ENCODE measurements at places on chromosomes 3 and 15.
A peak's percentile ranks its signal among the peaks of the same experiment; 100 is the strongest.

GRCh38 chr3:131387796-131388489, 6.4 kb downstream of the NUDT16 start:
- DNase-seq: no peak

DNA sequence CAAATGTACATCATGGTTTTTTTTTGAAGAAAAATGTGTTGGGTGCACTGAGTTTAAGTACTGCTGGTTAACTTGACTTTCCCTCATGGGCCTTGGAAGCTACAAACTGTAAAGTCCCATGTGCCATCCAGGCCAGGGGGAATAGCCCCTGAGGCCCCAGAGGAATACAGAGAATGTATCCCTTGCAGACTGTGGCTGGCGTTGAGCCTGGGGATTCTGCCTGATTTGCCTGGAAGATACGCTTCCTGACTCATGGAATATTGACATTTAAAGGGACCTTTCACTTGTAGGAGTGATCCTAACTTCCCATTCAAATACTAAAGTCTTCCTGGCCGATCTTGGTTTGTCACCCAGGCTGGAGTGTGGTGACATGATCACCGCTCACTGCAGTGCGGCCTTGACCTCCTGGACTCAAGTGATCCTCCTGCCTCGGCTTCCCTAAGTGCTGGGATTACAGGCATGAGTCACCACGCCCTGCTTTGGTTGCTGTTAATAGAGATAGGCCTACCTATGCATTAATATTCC, 42.0 kb downstream of the ADAMTSL3 start:
- no peak for DNase-seq

DNA sequence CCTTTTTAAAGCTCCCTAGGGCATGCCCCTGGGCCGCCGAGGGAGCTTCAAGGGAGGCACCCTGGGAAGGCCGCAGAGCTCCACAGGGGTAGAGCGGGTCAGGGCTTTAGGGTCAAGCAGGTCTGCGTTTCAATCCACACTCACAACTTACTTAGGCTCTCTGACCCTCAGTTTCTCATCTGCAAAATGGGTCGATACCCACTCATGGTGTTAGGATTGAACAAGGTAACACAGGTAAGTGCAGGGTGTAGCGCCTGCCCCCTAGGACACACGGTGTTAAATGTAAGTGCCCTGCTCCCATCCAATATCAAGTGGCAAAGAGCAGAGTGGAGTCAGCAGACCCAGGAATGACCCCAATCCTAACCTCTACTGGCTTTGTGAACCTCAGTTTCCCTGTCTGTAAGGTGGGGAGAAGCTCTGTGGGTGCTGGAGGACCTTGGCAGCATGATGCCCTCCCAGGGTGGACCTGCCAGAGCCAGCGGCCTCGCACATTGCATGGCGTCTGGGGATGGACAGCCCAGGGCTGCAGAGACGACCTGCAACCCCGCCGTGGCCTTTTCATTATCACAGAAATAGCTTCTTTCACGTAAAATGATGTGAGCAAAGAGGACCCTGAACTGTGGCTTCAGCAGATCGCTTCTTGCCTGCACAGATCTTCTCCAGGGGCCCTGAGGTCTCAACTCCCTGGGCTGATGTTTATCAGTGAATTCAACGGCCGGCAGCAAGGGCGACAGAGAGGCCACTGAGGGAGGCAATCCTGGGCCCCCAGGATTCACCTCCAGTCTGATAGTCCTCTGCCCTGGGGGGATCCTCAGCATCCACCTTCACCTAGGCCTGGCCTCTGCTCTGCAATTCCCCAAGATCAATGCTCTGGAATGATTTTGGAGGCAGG, 138.5 kb downstream of the CHSY1 start:
- no peak for DNase-seq

DNA sequence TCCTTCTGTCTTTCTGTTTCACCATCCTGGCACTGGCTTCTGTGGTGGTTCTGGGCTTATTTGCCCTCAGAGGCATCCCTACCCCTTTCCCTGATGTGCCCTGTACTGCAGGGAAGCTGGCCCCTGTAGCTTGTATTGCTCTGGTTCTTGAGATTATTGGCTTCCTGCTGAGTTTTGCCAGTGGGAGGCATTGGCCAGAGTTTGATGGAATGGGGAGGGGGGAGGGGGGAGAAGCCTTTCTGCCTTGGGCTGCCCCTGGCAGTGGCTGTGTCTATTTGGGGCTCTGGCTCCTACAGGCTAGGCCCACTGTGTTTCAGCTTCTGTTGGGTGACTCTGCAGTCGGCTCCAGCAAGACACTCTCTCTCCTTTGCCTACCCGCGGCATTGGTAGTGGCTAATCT, 41.6 kb upstream of the SEMA6D start:
- DNase-seq: no peak

DNA sequence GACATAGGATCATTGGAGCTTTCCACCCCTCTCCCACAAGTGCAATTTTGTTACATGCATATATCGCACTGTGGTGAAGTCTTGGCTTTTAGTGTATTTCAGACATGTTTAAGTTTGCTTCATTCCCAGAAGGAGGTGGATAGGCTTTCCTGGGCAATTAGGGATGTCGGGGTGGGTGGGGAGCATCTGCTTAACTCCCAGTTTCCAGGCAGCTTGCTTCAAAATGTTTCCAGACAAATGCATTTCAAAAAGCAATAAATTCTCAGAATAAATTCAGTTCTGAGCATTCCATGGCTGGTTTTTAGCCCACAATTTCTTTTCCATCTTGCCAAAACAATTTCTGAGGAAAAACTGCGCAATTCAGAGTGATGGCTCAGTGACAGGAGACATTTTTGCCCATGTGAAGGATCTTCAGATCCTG, 227.7 kb upstream of the ZPLD1 start:
- no peak for DNase-seq

GRCh38 chr3:43723121-43723734, 32.5 kb downstream of the ABHD5 start:
- no peak for DNase-seq

DNA sequence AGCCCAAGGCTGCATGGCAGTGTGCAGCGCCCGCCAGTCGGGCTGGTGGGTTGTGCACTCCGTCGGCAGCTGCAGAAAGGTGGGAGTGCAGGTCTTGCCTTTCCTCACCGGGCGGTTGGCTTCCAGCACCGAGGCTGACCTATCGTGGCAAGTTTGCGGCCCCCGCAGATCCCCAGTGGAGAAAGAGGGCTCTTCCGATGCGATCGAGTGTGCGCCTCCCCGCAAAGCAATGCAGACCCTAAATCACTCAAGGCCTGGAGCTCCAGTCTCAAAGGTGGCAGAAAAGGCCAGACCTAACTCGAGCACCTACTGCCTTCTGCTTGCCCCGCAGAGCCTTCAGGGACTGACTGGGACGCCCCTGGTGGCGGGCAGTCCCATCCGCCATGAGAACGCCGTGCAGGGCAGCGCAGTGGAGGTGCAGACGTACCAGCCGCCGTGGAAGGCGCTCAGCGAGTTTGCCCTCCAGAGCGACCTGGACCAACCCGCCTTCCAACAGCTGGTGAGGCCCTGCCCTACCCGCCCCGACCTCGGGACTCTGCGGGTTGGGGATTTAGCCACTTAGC, 4.3 kb downstream of the ISL2 start:
- no peak for DNase-seq

- no peak for DNase-seq
Measured at GRCh38 chr15:38559636-38560307, 4.8 kb downstream of the RASGRP1 start.

GRCh38 chr3:186121968-186122367, 13.1 kb upstream of the ETV5 start:
- DNase-seq: no peak

DNA sequence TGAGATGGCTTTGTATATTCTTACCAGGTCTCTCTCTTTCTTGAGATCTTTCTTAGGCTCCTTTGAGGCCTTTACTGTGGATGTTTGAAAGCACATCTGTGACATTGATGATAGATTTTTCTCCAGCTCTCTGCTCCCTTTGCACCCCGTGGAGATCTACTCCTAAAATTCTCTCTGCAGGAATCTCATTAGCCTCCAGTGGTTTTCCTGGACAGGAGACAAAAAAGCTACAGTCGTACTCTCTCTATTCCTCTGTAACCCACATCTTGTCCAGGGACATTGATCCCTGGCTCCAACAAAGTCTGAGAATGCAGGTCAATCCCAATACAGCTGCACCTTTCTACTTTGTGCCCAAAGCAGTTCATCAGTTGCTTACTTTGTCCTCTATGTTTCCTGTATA, 68.2 kb downstream of the RBMS3 start:
- no peak for DNase-seq

- peak; percentile 6 for DNase-seq
Measured at GRCh38 chr15:37136666-37137065, 36.3 kb upstream of the MEIS2 start.

DNA sequence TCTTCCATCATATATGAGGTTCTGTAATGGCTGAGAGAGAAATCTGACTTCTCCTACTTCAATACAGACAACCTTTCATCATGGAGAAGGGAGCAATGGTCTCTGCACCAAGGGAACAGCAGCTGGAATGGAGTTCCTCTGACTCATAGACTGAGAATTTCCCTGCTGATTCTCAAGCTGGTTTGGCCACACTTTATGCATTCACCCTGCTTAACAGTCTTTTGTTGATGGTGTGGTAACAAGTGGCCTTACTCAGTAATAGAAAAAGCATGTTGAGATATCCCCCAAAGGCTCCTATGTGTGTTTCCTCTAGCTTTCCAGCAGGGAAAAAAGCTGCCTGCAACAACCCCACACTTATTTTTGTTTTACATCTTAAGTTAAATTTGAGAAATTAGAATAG, 138.1 kb downstream of the GREM1 start:
- peak; percentile 100 for DNase-seq

DNA sequence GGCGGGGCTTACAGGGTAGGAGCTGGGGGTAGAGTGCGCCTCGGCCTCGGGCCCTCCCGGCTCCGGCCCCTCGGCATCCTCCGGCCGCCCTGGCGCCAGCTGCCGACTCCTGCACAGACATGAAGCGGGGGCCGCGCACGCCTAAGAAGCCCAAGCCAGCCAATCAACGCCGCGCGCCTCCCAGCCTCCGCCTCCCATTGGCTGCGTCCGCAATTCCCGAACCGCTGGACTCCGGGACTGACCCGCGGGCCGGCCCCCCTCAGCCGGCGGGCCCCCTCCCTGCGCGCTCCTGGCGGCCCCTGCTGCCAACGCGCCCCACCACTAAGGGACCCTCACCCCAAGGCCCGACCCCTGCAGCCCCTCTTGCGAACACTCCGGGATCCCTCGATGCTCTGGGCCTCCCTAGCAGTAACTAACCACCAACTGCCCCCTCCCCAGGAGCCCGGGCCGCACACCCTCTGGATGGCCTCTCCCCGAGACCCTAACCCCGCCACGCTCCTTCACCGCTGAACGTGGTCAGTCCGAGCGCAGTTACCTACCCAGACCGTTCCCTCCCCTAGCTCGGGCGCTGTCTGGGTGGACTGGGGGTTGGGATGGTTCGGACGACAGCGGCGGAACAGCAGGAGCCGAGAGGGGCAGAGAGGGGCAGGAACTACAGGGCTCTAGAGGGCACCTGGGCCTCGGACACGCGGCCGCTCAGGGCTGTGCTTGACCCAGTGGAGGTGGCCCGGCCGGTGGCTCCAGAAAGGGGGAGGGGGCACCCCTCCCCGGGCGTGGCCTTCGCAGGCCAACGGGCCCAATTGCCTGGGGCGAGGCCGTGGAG, 5.0 kb downstream of the GATA2 start:
- DNase-seq: peak; percentile 38

DNA sequence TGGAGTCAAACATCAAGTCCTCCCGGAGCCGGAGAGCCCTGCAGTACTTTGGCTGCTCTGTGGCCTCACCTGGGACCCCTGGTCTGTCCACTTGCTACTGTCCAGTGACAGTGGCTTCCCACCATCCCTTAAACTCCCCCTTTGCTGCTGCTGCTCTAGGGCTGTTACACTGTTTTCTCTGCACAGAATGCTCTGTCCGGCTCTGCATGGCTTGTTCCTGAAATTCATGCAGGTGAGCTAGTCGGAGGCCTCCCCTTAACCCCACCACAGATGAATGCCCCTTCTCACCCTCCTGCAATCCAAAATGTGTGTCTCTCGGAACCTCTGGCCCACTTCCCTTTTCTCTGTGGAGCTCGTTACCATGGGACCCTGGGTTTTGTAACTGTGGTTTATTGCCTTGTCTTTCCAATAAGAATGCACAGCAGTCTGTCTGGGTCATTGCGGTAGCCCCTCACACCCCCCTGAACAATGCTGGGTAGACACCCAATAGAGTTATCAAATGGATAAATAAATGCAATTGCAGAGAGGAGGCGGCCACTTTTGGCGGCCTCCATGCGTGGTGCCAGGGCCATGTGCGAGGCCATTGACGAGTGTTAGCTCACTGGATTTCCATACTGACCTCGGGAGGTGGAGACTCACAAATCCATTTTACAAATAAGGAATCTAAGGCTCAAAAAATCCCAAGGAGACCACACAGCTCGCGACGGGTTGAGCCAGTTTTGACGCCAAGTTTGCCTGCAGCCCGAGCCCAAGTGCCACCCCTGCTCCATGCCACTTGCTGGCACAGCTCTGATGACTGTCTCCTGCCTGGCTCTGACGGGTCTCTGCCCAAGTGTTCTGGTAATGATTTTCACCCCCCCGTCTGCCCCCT, 48.5 kb downstream of the RGMA start:
- DNase-seq: no peak

- no peak for DNase-seq
Measured at GRCh38 chr3:197430934-197431333, 124.8 kb downstream of the BDH1 start.

- DNase-seq: no peak
Measured at GRCh38 chr3:196531418-196531817, 16.3 kb upstream of the SMCO1 start.

DNA sequence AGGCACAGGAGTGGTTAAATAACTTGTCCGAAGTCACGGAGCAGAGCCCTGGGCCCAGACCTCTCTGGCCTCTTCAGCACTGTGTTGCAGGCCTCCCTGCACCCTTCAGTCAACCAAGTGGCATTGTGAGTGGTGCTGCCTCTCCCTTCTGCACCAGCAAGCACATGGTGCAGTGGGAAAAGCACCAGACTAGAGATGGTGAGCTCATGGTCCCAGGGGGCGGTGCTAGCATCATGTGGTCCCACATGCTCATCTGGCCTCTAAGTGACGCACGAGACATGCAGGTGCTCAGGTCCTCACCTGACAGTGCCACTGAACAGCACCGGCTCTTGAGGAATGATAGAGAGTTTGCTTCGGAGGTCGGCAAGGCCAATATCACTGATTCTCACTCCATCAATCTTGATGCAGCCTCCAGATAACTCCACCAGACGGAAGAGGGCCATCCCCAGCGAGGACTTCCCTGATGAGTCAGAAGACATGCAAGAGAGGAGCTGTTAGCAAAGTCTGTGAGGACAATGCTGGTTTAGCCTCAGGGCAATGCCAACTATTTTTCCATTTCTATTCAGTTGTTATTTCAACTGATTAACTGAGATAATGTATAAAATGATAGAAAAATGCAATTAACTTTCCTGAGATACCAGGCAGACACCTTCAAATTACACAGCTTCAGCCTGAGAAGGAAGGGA, 53.1 kb upstream of the PARL start:
- no peak for DNase-seq

DNA sequence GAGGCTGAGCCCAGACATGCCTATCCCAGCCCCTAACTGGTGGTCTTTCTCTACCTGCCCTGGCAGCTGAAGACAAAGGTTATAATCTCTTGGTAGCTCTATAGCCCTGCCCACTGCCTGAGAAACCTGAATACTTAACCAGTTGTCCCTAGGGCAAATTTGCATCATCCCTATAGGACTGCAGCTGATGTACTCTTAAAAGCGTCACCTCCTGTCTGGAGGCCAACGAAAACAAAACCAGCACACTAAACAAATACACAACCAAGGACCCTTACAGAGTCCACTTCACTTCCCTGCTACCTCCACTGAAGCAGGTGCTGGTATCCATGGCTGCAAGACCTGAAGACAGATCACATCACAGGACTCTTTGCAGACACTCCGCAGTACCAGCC, 98.0 kb downstream of the KCNAB1 start:
- DNase-seq: no peak

All from non-pigmented ciliary epithelial cell (primary cell).